Stimulated activated naive CD8-positive, alpha-beta T cell treated with anti-CD3 and anti-CD28 coated beads, Interleukin-15, Interleukin-2, amounts not matched to agents 100 U/mL and 50 U/mL, for 24 hours (primary cell): ENCODE measurements at places on chromosomes 1 and 21.

DNA sequence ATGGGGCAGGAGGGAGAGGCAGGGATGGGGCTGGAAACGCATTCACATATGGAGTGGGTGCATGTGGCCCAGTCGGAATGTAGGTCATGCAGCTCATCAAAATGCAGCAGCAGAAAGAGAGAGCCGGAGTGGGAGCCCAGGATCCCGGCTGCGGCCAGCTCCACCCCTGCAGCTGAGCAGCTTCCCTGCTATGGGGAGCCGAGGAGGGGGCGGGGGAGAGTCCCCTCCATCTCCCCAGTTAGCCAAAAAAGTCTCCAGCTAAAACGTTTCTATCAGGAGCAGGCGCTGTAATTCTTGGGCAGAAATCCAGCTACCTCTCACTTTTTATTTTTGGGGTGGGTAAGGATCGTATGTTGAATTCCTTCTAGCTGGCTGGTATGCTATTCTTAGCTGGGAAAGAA lies 39.7 kb downstream of the MRPL37 start:
- DNase-seq: no peak

GRCh38 chr1:18340158-18340764 lies 140.5 kb upstream of the KLHDC7A start:
- no peak for DNase-seq

- no peak for DNase-seq
These were observed 824.9 kb downstream of the AMY1C start for GRCh38 chr1:104574620-104575019.

DNA sequence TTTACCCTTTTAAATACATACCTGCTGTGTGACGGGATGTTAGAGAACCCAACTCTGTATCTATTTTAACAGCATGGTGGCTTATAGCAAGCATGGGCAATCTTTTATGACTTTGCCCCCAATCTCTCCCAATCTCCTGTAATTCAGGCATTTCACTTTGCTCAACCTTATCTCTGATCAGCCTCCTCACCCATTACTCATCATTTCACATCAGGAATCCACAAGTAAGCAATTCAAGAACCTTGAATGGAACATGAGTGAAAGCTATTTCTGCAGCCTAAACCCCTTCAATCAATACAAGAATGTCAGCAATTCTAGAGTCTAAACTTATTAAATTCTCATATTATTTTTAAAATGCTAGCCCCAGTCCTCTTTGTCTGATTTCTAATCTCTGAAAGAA lies 199.8 kb downstream of the ST6GALNAC3 start:
- no peak for DNase-seq

- no peak for DNase-seq
These were observed 5.1 kb downstream of the LMNA start for GRCh38 chr1:156119503-156120209.

DNA sequence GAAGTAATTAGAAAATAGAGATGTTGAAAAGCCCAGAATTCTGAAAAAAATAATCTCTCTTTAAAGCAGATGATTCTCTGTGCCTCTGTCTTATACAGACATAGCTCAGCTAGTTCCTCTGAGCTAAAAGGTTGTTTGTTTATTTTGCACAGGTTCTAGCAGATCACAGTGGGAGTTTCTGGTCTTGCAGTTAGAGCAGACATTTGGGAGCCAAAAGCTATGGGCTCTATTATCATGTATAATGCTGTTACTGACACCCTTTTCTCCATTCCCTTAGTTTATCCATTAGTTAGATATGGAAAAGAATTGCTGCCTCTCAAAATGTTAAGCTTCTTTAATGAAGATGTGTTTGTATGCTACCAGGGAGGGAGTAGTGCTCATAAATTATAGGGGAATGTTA lies 20.5 kb upstream of the CD55 start:
- DNase-seq: no peak

- DNase-seq: no peak
These were observed 48.8 kb downstream of the KCNK1 start for GRCh38 chr1:233662575-233663304.

GRCh38 chr1:6294890-6295556 lies 34.1 kb upstream of the GPR153 start:
- no peak for DNase-seq

DNA sequence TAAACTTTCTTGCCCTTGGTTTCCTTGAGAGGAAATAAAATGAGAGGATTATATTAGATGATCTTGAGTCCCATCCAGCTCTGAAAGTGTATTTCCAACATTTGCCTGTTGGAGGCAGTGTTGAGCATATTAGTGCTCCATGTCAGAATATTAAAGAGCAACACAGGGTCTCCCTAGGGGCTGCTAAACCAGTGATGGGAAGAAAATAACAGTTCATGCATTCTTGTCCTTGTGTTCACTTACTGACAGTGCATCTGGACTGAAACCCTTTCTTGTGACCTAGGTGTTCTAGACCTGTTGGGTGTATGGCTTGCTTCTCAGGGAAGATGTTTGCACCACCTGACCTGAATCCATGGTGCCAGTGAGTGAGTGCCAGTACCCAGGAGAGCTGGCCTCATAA lies 124.7 kb upstream of the KIAA0040 start:
- DNase-seq: peak; percentile 30

GRCh38 chr1:104120525-104120924 lies 370.8 kb downstream of the AMY1C start:
- DNase-seq: no peak

GRCh38 chr1:210496063-210496462 lies 167.4 kb downstream of the HHAT start:
- no peak for DNase-seq

DNA sequence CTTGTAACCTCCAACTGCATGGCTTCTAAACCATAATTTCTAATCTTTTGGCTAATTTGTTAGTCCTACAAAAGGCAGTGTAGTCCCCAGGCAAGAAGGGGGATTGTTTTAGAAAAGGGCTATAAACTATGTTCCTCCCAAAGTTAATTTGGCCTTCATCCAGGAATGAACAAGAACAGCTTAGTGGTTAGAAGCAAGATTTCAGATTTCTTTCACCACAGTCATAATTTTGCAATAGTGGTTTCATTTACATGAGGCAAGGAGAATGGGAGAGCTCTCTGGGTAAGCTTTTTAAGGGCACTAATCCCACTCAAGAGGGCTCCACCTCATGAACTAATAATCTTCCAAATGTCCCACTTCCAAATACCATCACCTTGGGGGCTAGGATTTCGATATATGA lies 1353.9 kb downstream of the NCAM2 start:
- no peak for DNase-seq

DNA sequence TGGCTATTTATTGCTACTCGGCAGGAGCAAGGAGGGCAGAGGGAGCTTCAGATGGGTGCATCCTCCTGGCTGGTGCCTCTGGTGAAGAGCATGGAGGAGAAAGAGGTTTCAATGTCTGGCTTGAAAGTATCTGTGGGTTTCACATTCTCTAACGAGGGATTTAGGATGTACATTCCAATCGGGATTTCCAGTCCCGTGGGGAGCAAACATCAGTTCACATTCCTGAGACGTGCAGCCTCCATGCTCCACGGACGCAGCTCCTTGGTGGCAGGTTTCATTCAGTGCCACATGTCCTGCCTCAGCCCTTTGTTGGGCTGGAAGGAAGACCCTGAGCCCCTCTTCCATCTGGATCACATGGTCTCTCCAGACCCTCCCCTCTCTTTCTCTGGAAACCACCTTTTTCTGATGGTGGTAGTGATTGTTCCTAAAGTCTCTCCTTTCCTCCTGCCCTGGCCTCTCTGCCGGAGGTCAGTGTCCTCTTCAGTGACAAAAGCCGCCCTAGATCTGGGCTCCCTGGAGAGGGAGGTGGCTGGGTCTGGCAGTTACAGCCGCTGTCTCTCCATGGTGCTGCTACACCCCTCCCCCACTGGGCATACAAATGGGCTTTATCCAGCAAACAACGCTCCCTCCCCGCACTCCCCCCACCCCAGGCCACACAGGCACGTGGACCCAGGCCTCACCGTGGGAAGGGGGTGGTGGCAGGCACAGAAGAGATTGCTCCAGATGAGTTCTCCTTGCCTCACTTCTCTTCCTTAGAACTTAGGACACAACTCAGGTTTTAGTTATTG lies 826 bp upstream of the CA14 start:
- no peak for DNase-seq

- DNase-seq: no peak
These were observed 40.3 kb downstream of the HSD3B1 start for GRCh38 chr1:119547306-119547705.

GRCh38 chr1:37474046-37474696 lies at the start of gene ZC3H12A:
Gene ZC3H12A, plus strand, starts transcription at chr1:37474580. Its CDS starts 917 bp downstream, at chr1:37475497.
- peak; percentile 95 for DNase-seq

- no peak for DNase-seq
These were observed 201.8 kb downstream of the DISC1 start for GRCh38 chr1:231828182-231828920.

DNA sequence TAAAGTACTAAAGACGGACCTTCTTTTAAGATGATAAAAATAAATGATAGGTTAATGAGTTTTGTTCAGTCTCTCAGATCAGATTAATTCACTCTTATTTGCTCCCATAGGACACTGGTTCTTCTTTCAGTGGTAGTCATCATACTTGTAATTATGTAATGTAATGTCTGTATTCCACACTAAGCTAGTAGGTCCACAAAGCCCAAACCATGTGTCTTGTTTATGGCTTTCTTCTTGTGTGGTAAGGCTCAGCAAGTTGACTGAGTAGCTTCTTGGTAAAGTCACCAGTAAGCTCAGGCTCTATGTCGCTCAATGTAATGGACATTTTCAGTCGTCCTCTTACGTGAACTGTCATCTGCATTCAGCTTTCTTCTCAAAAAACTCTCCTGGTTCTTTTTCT lies 2.5 kb downstream of the LYPLAL1 start:
- no peak for DNase-seq

GRCh38 chr1:25486602-25487001 lies 55.9 kb downstream of the MACO1 start:
- DNase-seq: no peak

GRCh38 chr1:77781683-77782082 lies 2.2 kb downstream of the MIGA1 start:
- DNase-seq: no peak

GRCh38 chr1:203467550-203467921 lies 8.1 kb upstream of the PRELP start:
- DNase-seq: no peak

DNA sequence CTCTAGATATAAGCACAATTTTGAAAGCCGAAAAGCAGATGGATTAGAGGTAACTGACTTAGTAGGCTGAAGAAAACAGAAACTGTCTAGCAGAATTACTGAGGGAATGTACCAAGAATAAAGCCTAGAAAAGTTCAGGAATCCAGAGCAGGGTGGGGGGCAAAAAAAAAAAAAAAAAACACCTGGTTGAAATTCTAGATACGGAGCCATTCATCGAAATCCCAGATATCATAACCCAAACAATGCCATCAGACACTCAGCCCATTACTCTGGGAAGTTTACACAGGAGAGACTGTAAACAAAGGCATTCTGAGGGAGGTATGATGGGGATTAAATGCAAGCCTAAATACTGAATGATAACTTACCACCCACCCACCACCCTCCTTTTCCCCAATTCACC lies 45.6 kb downstream of the ENAH start:
- no peak for DNase-seq

DNA sequence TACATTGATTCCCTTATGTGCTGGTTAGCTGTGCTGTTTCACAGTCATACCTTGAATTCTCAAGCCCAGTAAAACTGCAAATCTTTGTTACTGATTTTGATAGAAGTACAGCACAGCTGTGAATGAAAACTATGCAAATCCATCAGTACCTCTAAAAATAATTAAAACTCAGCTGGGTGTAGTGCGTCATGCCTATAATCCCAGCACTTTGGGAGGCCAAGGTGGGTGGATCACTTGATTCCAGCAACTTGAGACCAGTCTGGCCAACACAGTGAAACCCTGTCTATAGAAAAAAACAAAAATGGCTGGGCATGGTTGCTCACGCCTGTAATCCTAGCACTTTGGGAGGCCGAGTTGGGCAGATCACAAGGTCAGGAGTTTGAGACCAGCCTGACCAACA lies 61.2 kb downstream of the NUP210L start:
- no peak for DNase-seq

DNA sequence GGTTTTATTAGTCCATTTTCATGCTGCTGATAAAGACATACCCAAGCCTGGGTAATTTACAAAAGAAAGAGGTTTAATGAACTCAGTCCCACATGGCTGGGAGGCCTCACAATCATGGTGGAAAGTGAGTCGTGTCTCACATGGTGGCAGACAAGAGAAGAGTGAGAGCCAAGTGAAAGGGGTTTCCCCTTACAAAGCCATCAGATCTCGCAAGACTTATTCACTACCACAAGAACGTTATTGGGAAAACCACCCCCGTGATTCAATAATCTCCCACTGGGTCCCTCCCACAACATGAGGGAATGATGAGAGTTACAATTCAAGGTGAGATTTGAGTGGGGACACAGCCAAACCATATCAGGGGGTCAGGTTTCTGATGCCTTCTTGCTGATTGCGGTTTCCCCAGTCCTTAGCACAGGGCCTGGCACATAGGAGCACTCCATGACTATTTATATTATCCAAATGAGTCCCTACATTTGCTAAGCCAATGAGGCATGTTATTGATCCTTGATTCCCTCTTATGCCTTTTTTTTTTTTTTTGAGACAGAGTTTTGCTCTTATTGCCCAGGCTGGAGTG lies 35.3 kb upstream of the PAXBP1 start:
- peak; percentile 28 for DNase-seq

DNA sequence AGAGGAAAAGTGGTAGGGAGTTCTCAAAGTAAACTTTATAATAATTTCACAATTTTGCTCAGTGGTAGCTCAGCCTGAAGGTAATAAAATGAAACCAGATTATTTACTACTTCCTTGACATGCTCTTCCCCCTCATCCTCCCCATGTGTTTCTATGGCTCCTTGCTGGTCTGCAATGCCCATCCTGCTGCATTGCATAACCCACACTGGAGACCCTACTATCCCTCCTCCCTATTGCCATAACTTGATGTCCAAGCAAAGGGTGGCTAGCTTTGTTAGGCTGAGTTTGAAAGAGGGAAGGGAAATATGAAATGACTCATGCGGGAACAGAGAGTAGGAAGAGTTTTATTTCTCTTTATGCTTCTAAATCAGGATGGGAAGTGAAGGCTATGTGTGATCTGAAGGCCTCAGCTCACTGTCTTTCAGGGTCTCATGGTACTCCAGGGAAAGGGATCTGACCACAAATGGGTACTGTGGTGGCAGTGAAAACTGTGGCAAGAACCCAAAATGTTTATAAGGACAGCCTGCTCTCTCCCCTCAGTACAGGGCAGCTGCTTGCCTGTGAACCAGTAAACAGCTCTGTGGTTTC lies 36.4 kb upstream of the HSD17B7 start:
- DNase-seq: no peak

DNA sequence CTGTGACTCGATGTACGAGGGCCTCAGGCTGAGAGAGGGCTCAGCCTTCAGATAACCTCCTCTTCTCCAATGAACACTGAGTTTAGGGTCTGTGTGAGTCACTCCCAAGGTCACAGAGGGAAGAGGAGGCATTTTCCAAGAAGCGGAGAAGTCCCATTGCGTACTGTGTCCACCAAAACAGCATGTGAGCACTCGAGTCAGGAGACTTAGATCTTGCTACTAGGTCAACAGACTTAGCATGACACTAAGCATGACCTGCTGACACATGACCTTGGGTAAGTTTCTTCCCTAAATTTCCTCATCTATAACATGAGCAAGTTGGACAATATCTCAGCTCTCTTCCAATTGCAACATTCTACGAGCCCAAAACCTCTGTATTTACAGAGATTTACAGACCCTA lies 68.0 kb downstream of the PLPP3 start:
- no peak for DNase-seq

- DNase-seq: no peak
These were observed 29.7 kb downstream of the URB2 start for GRCh38 chr1:229655781-229656180.

GRCh38 chr1:231278100-231278790 lies 37.2 kb downstream of the GNPAT start:
- no peak for DNase-seq
